ACHN (cell line): ENCODE measurements at places on chromosomes 16 and 17.
A peak's percentile ranks its signal among the peaks of the same experiment; 100 is the strongest.

DNA sequence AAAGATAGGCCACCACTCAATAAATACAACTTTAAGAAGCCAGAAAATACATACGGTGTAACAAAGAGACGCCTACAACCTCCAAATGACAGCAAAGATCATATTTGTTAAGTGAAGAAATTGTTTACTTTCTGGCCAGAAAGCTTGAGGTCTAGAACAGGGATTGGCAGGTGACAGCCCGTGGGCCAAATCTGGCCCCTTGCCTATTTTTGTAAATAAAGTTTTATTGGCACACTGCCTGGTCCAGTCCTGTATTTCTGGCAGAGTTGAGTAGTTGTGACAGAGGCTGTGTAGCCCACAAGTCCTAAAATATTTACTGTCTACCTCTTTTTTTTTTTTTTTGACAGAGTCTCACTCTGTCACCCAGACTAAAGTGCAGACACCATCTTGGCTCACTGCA is 3.4 kb upstream of the CLEC19A start:
- no peak for DNase-seq

DNA sequence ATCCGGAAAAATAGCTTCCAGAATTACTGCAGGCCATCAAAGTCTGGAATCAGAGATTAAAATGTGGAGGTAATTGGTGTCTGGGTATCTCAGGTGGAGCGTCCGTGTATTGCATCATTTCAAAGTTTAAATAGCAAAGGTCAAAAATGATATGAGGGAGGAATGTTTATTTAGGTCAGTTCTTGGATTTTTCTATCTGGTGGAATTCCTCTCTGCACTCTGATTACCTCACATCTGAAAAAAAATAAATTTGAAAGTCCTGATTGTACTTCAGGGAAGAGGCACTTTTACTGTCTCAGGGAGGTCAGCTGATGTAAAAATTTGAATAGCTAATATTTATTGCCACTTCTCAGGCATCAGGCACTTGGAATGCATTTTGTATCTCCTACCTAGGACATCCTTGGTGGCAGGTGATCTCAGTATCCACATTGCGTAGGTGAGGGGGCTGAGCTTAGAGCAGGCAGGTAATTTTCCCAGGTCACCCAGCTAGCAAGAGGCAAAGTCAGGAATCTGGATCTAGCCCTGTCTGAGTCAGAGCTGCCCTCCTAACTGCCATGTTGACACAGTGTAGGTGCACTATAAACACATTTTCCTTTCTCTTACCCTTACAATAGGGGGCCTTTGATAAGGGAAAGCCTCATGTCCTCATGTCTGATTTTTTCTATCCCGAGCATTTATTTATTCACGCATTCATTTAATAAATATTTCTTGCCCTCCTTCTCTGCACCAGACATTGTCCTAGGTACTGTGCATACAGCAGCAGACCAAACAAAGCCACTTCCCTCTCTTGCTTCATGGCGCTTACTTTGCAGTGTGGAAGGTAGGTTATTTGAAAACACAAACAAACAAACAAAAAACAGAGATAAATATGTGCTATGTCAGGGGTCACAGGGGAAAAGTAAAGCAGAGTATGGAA is 454.3 kb downstream of the HAPSTR1 start:
- DNase-seq, result no peak

DNA sequence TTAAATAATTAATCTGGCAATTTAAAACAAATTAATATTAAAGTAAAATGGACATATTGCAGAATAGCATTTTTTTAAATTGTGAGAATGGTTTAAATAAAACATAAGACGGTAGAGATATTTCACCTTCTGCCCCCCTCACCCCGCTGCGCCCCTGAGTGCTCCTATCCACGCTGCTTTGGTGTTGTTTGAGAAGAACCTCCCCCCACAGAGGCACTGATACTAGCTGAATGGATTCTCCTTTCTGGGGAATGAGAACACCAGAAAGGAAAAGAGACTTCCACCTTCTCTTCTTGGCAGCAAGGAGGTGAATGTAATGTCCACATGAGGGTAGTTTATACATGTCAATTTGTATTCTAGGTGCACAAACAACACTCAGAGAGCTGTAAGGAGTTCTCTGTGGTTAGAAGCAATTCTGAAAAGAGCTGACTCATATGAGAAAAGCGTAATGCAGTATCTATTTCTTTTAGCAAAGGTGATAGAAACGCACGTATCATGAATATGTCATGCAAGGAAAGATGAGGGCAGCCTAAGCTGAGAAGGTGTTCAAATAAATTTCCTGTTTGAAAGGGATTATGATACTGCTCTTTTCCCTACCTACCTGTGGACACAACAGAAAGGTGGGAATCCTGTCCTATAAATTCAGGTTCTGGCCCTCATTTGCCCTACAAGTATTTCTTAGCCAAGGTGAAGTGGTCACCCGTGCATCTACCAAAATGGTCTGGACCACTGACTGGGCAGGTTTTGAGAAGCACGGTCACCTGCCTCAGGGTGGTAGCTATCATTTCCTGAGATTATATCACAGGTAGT is 126.9 kb downstream of the PARN start:
- DNase-seq, result peak; percentile 49

- no peak for DNase-seq
Measured at GRCh38 chr16:49048557-49048956, 233.1 kb downstream of the CBLN1 start.

DNA sequence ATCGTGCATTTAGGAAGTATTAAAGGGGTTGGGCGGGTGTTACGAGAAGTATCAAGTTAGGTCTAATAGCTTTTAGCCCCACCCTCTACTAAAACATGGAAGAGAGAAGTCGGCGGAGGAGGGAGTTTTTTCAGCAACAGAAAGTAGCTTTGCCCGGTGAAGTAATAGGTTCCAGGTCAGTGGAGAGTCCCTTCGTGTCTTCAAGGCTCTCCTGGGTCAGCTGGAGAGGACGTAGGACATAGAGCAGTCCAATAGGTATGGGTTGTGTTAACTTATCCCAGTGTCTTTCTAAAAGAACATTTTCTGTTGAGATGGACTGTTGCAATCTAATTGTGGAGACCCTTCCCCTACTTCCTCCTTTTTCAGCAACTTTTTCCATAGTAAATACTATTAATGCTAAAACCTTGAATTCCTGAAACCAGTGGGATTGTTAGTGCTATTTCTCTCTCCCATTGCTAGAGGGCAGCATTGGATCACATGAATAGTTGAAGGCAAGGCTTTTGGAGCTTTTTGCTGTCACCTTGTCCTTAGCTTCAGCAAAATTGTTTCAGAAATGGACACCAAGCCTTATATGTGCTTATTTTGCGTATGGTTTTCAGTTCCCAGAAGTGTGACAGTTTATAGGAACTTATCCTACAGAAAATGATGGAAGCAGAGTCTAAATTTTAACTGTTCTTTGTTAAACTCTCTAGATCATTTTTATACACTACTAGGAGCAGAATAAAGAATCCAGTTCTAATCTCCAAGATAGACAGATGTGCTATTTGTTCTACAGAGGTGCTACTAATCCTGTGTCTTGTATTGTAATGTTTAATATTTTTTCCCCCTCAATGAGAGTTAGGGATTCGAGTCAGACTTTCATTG is 38.4 kb downstream of the UTP18 start:
- peak; percentile 61 for DNase-seq

GRCh38 chr17:6831661-6832263 is at the start of gene TEKT1:
Gene TEKT1 (minus strand): TSS chr17:6831729. CDS start chr17:6830376, 1,353 bp downstream.
- no peak for DNase-seq

DNA sequence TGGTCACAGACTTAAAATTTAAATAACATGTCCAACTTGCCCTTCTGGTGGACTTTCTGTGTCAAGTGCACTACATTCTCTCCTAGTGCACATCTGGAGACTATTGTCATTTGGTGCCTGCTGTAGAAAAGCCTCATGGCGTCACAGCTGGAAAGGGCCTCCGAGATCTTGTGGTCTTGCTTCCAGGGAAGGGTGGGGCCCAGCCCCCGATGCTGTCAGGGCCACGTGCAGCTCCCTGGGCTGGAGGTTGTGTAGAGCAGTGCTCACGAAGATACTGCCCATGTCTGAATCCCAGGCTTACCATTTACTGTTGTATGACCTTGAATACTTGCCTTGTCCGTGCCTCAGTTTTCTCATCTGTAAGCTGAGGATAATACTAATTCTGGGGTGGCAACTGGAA is 6.8 kb upstream of the MPRIP start:
- no peak for DNase-seq

- peak; percentile 32 for DNase-seq
Measured at GRCh38 chr17:60390186-60390585, 1.7 kb downstream of the USP32 start.

- peak; percentile 98 for DNase-seq
Measured at GRCh38 chr16:25109643-25110042, 1.9 kb upstream of the LCMT1 start.

GRCh38 chr17:38431346-38432145 is 3.3 kb downstream of the ARHGAP23 start:
- DNase-seq, result no peak

DNA sequence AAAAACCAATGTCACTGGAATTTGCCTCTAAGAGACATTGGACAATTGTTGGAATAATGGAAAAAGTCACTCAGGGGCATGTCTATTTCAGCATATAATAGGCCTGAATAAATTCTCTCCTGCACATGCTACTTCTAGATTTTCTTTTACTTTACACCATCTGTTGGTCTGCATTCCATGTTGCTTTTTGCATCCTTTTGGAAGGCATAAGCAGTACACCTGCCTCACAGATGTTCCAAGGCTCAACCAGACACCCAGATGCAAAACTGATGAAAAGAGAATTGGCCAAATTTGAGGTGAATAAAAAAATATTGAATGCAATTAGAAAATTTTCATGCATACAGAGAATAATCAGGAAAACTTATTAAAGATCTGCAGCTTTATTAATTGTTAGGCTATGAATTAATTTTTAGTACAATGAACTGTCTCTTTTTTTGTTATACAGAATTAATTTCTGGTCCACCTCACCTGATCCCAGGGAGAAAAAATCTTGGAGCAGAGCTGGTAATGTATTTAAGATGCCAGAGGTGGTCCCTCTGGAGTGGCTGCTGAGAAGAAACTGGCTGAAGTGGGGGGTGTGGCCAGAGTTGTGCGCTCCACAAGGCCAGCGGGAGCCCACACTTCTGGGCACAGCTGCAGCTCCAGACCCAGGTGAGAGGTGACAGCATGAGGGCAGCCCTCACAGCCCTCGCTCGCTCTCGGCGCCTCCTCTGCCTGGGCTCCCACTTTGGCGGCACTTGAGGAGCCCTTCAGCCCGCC is 778.6 kb downstream of the CDH11 start:
- DNase-seq, result no peak

- DNase-seq, result no peak
Measured at GRCh38 chr16:65229191-65229662, 107.4 kb upstream of the CDH11 start.

GRCh38 chr17:74599023-74599399 is 6.9 kb upstream of the CD300LD start:
- no peak for DNase-seq

- DNase-seq, result no peak
Measured at GRCh38 chr17:39636587-39636926, 387 bp upstream of the STARD3 start.

GRCh38 chr16:12535535-12536411 is 267.9 kb downstream of the CPPED1 start:
- DNase-seq, result peak; percentile 19

- no peak for DNase-seq
Measured at GRCh38 chr16:11306381-11306780, 25.3 kb upstream of the PRM1 start.

GRCh38 chr17:41433586-41433985 is 7.2 kb downstream of the KRT38 start:
- DNase-seq, result no peak

- DNase-seq, result peak; percentile 66
Measured at GRCh38 chr16:67883872-67884261, 818 bp upstream of the NRN1L start.

- DNase-seq, result no peak
Measured at GRCh38 chr16:89230255-89230654, 12.8 kb downstream of the ZNF778 start.

GRCh38 chr16:72311426-72311825 is 139.5 kb upstream of the PMFBP1 start:
- peak; percentile 4 for DNase-seq

- peak; percentile 43 for DNase-seq
Measured at GRCh38 chr17:57861000-57861789, 11.4 kb upstream of the MRPS23 start.

GRCh38 chr17:33444731-33445130 is 151.6 kb upstream of the ASIC2 start:
- DNase-seq, result no peak
